Mesothelial cell of epicardium (in vitro differentiated cells): ENCODE measurements at places on chromosomes 7 and 10.
A peak's percentile ranks its signal among the peaks of the same experiment; 100 is the strongest.

- no peak for DNase-seq
- no peak overlapping the region for H3K27ac ChIP-seq
- no peak overlapping the region for H3K4me3 ChIP-seq
- no peaks in the 10 kb centered on the region for H3K27me3 ChIP-seq
- H3K36me3 ChIP-seq = peaks cover 2% of the 10 kb centered on the region
- peaks cover 4% of the 10 kb centered on the region for H3K4me1 ChIP-seq
Observed at GRCh38 chr7:152663931-152664330, 12.0 kb downstream of the XRCC2 start.

DNA sequence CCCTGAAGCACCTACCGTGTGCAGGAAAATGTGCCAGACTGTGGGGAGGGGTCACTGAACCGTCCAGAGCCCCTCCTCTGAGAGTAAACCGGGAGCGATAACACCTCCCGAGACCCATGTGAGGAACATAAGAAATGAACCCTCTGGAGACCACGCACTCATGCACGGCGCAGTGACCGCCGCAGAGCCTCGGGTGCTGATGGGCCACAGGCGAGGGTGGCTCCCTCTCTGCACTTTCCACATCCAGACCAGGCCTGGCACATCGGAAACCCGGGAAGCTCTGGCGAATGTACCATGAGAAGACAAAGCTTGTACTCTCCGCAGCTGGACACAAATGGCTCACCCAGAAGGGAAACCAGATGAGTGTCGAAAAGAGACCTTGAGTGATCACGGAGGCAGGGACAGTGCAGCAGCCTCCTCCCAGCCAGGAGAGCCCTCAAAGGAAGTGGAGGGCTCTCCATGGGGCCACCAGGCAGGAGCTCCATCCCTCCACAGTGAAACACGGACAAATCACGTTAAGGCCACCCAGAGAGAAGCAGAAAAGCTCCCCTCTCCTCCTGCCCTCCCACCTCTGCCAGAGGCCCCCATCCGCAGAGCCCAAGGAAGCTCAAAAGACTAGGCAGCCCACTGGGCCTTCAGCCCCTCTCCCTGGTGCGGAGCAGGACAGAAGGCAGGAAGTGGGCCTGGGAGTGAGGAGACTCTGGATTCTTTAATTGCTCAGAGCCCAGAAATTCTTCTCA lies 178.1 kb upstream of the PPP2R2D start:
- H3K27ac ChIP-seq = no peak overlapping the region
- DNase-seq = peak; percentile 29
- H3K27me3 ChIP-seq = peaks cover 8% of the 10 kb centered on the region
- H3K4me1 ChIP-seq = peaks cover 21% of the 10 kb centered on the region
- no peaks in the 10 kb centered on the region for H3K36me3 ChIP-seq

DNA sequence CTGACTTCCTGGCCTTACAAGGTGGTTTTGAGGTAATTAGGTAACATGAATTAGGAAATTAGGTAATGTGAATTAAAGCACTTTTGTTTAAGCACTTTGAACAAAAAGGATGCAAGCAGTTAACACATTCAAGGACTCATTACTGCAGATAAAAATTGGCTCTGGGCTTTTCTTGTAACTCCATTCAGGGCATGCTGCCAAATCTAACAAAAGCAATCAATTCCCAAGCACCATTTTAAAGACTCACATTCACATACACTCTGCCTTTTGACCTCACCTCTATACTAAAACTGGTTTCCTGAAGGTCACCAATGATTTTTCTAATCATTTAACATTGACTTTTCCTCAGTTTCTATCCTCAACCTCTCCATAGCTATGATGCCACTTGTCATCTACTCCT lies 251.2 kb upstream of the RHOBTB1 start:
- H3K27me3 ChIP-seq = peaks cover 3% of the 10 kb centered on the region
- H3K4me1 ChIP-seq = peaks cover 6% of the 10 kb centered on the region
- no peak for DNase-seq
- no peak overlapping the region for H3K27ac ChIP-seq
- no peak overlapping the region for H3K4me3 ChIP-seq

- H3K36me3 ChIP-seq = peaks cover 51% of the 10 kb centered on the region
- no peak overlapping the region for H3K27ac ChIP-seq
- H3K4me3 ChIP-seq = no peak overlapping the region
- no peaks in the 10 kb centered on the region for H3K27me3 ChIP-seq
- DNase-seq = no peak
- no peaks in the 10 kb centered on the region for H3K4me1 ChIP-seq
Observed at GRCh38 chr10:29169021-29169420, 119.8 kb upstream of the LYZL1 start.

- no peaks in the 10 kb centered on the region for H3K4me1 ChIP-seq
- no peak overlapping the region for H3K4me3 ChIP-seq
- H3K27ac ChIP-seq = no peak overlapping the region
- no peaks in the 10 kb centered on the region for H3K27me3 ChIP-seq
Observed at GRCh38 chr7:141575164-141575563, 24.0 kb downstream of the AGK start.

- H3K27ac ChIP-seq = no peak overlapping the region
- no peak for DNase-seq
- no peak overlapping the region for H3K4me3 ChIP-seq
- no peaks in the 10 kb centered on the region for H3K36me3 ChIP-seq
Observed at GRCh38 chr7:98571986-98572385, 45.1 kb upstream of the NPTX2 start.

- H3K27me3 ChIP-seq = no peaks in the 10 kb centered on the region
- no peak overlapping the region for H3K4me3 ChIP-seq
- H3K4me1 ChIP-seq = peaks cover 25% of the 10 kb centered on the region
- H3K27ac ChIP-seq = no peak overlapping the region
Observed at GRCh38 chr7:136883046-136883445, 14.6 kb downstream of the CHRM2 start.

DNA sequence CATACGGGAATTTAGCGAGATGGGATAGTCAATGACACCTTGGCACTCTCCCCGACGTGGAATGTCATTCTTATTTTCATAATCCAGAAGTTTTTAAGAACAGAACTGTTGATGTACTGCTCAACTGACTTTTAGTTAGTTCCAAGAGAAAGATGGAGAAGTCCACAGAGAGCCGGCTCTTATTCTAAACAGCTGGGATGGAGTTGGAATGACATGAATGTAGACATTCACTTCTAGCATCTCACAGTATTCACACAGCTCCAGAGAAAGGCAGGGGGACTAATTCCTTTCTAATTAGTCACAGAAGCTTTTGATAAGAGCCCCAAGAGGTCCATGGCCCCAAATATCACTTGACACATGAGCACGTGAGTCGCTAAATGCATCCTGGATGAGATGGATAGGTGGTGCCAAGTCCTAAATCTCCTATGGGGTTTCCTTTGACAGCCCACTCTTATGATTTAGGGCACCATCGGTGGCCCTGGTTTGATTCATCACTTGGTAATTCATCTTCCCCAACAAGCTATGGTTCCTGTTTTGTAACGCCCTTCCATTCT lies 420.3 kb upstream of the AUTS2 start:
- peaks cover 9% of the 10 kb centered on the region for H3K4me1 ChIP-seq
- H3K27ac ChIP-seq = no peak overlapping the region
- H3K4me3 ChIP-seq = no peak overlapping the region
- DNase-seq = no peak

DNA sequence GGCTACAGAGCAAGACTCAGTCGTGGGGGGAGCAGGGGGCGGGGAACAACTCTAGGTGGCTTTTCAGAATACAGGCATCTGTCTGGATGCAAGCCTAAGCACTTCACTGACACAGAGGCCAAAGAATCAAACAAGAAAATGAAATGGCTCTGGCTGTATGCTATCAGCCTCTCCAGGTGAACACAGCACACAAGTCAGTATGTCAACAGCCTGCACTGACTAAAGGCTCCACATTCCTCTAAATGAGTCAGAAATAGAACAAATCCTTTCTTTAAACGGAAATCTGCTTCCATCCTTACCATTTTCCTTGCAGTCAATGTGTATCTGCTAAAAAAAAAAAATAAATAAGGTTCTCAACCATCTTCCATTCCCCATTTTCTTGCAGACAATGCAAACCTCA lies 88.3 kb downstream of the ARMH3 start:
- H3K27me3 ChIP-seq = no peaks in the 10 kb centered on the region
- H3K4me3 ChIP-seq = no peak overlapping the region
- H3K4me1 ChIP-seq = peaks cover 11% of the 10 kb centered on the region
- peaks cover 12% of the 10 kb centered on the region for H3K36me3 ChIP-seq
- no peak for DNase-seq
- H3K27ac ChIP-seq = no peak overlapping the region

GRCh38 chr7:91504919-91505318 lies 240.7 kb downstream of the FZD1 start:
- no peak overlapping the region for H3K4me3 ChIP-seq
- DNase-seq = no peak

- H3K36me3 ChIP-seq = no peaks in the 10 kb centered on the region
- H3K4me1 ChIP-seq = no peaks in the 10 kb centered on the region
- DNase-seq = no peak
Observed at GRCh38 chr10:1454428-1454827, 282.9 kb downstream of the ADARB2 start.

DNA sequence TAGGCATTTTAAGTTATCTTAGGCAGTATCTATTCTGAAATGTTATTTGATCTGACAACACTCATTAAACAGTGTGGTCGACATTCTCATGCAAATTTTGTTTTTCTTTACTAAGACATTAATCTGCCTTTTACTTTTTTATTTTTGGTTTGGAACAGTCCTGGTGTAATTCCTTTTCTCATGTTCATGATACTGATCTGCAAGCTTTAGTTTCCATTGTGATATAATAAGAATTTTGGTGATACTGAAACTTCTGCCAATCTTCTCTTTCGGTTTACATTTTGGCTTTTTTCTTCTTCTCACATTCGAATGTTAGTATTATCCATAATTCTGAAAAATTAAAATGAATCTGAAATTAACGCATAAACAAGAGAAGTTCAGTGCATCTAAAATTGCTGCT lies 281.9 kb upstream of the MTPN start:
- H3K4me1 ChIP-seq = no peaks in the 10 kb centered on the region
- H3K27me3 ChIP-seq = no peaks in the 10 kb centered on the region
- no peak for DNase-seq
- H3K36me3 ChIP-seq = peaks cover 25% of the 10 kb centered on the region
- no peak overlapping the region for H3K27ac ChIP-seq

DNA sequence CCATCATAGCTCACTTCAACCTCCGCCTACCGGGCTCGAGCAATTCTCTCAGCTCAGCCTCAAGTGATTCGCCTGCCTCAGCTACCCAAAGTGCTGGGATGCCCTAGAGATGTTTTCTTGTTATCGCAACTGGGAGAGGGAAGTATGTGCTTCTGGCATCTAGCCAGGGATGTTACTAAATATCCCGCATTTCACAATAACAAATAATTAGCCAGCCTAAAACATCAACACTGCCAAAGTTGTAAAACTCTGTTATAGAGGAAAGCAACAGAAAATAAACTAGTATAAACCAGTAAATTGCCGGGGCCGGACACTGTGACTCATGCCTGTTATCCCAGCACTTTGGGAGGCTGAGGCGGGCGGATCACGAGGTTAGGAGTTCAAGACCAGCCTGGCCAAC lies 7.2 kb downstream of the INA start:
- H3K27me3 ChIP-seq = peaks cover 75% of the 10 kb centered on the region
- no peak overlapping the region for H3K4me3 ChIP-seq
- H3K27ac ChIP-seq = no peak overlapping the region
- H3K36me3 ChIP-seq = no peaks in the 10 kb centered on the region
- DNase-seq = no peak

GRCh38 chr10:5559642-5560141 lies 34.9 kb downstream of the CALML3 start:
- H3K36me3 ChIP-seq = no peaks in the 10 kb centered on the region
- H3K4me3 ChIP-seq = no peak overlapping the region
- no peak for DNase-seq
- H3K27me3 ChIP-seq = no peaks in the 10 kb centered on the region
- peak overlapping the region; percentile 95 for H3K27ac ChIP-seq

GRCh38 chr10:12636571-12636970 lies 287.2 kb downstream of the CAMK1D start:
- H3K36me3 ChIP-seq = no peaks in the 10 kb centered on the region
- no peak for DNase-seq
- H3K4me3 ChIP-seq = no peak overlapping the region
- H3K27me3 ChIP-seq = peaks cover 7% of the 10 kb centered on the region

- H3K4me1 ChIP-seq = peaks cover 22% of the 10 kb centered on the region
- H3K4me3 ChIP-seq = no peak overlapping the region
- DNase-seq = no peak
- peaks cover 22% of the 10 kb centered on the region for H3K36me3 ChIP-seq
- peak overlapping the region; percentile 15 for H3K27ac ChIP-seq
Observed at GRCh38 chr10:24378126-24378920, 169.4 kb downstream of the KIAA1217 start.

DNA sequence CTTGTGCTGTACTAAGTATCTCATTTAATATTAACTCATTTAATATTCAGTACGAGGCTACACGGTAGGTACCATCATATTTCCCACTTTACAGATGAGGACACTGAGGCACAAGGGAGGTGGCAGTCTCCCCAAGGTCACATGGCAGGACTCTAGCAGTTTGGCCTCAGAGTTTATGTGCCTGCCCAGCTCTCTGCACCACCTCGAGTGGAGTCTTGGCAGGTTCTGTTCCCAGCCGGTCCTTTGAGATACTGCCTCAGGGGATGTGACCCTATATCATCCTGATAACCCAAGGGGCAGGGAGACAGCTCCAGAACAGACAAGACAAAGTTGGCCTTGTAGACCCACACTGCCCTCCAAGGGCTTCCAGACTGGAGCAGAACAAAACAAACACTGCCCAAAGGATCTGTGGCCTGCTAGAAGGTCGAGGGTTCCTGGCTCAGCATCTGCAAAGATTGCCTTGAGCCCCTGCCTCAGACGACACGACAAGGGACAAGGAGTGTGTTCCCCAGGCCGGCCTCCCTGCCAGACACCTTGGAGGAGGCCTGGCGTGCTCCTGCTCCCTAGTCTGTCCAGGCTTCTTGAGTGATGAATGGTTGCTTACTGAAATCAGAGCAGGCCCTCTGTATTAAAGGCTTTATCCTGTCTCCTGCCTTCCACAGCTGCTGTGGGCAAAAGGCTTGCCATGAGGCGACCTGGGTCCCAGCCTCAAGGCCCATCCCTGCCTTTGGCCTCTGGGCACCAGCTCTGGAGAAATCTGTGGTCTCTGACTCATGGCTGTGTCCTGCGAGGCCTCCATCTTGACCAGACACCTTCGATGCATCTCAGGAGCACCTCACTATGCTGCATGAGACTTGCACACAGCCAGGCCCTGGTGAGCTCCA lies 3.9 kb upstream of the PWWP2B start:
- DNase-seq = no peak
- no peaks in the 10 kb centered on the region for H3K36me3 ChIP-seq
- peak overlapping the region; percentile 83 for H3K27ac ChIP-seq
- H3K27me3 ChIP-seq = no peaks in the 10 kb centered on the region
- H3K4me1 ChIP-seq = peaks cover 26% of the 10 kb centered on the region

- H3K4me1 ChIP-seq = no peaks in the 10 kb centered on the region
- DNase-seq = no peak
- no peak overlapping the region for H3K4me3 ChIP-seq
- no peaks in the 10 kb centered on the region for H3K36me3 ChIP-seq
- no peak overlapping the region for H3K27ac ChIP-seq
- peaks cover 4% of the 10 kb centered on the region for H3K27me3 ChIP-seq
Observed at GRCh38 chr7:142130267-142130666, 18.7 kb downstream of the MGAM2 start.
